ENCODE measurements at places on chromosomes 2 and 18.

- no peak overlapping the region for H3K4me3 ChIP-seq
- no peaks in the 10 kb centered on the region for H3K27me3 ChIP-seq
- DNase-seq: no peak
These were observed 43.0 kb downstream of the MEMO1 start for GRCh38 chr2:31967790-31968189.

DNA sequence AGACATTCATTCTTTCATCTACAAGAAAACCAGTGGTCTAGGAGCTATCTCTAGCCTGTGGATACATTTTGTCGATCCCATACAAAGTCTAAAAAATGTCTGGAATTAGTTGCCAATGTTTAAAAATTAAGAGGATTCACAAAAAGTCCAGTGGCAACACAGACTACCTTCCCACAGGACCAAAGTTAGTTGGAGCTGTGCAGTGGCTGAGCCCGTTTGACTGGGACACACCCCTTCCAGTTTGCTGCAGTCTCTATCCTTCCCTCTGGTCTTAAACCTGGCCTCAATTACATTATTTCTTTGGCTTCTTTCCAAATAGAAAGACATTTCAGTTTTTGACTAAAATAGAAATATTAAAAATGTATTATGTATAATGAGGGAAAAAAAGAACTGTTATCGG, 18.6 kb downstream of the SLC16A14 start:
- H3K36me3 ChIP-seq: no peaks in the 10 kb centered on the region
- H3K27me3 ChIP-seq: no peaks in the 10 kb centered on the region
- H3K4me1 ChIP-seq: peaks cover 10% of the 10 kb centered on the region
- no peak for DNase-seq
- H3K4me3 ChIP-seq: no peak overlapping the region

DNA sequence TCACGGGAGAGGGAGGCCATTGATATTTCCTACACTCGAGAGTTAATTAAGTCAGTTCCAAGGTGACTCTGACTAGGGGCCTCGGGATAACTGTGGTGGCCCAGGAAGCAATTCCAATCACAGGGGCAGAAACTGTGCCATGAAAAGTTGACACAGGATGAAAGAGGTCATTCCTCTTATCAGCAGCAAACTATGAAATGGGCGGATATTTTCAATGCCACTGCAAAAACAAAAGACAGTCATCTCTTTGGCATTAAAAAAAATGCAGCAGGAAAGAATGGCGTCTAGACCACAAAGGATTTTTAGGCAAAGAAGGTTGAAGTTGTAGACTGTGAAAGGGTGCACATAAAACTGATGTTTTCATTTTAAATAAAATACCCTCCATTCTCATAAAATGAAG, 50.0 kb downstream of the TGIF1 start:
- peak; percentile 46 for DNase-seq
- H3K4me1 ChIP-seq: peaks cover 13% of the 10 kb centered on the region
- no peaks in the 10 kb centered on the region for H3K27me3 ChIP-seq

GRCh38 chr2:240461471-240462072, 26.1 kb downstream of the GPC1 start:
- no peak overlapping the region for H3K27ac ChIP-seq
- DNase-seq: no peak
- no peak overlapping the region for H3K4me3 ChIP-seq
- H3K36me3 ChIP-seq: peaks cover 7% of the 10 kb centered on the region

- no peak overlapping the region for H3K4me3 ChIP-seq
- H3K4me1 ChIP-seq: peaks cover 4% of the 10 kb centered on the region
- H3K36me3 ChIP-seq: peaks cover 11% of the 10 kb centered on the region
These were observed 32.8 kb downstream of the SOCS6 start for GRCh38 chr18:70321616-70322015.
